ENCODE measurements at places on chromosomes 1 and 21.

DNA sequence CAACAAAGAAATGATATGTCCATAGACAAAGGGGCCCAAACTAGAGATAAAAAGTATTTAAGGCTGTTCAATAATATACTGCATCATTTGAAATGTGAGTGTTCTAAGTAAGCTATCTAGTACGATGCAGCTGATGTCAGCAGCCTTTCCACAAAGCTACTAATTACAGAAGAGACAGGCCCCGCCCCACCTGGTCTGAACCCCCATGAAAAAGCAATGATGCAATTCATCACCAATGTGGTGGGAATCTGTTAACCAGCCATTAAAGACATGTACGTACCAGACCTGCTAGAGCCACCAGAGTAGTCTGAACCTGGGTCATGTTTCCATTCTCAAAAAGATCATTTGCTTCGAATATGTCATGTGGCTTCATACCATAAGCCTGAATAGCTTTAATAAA, 25.1 kb downstream of the CNN3 start:
- no peak for DNase-seq

DNA sequence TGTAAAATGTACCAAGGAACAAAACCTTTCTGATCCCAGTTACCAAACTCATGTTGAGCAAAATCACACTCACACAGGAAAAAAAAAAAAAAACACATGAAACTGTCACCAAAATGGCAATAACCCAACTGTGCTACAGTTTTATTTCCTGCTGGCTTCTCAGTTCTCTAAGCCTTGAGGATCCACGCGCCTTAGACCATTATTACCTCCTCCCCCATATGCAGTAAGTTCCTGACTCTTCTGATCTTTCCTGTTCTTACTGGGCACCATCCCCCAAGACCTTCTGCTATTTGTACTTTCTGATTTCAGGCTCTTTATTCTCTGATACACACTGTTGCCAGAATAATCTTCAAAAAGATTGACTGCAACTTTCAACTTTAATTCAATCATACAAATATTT, 79.6 kb downstream of the SLC45A1 start:
- no peak for DNase-seq

DNA sequence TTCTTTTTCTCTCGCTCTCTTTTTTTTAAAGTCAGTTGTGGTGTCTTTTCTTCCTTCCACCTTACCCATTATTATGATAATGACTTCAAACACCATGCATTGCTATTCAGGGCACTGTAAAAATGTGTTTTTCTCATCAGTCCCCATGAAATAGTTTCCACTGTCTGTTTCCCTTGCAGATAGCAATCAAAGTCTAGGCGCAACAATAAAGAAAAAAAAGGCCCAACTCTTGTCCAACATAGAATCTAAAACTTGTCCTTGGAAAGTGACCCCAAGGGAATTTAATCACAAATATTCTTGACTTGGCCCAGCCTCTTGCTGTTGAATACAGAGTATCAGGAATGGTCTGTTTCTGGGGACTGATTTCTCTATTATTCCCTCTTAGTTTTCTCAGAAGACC, 382.5 kb downstream of the PLPP3 start:
- DNase-seq, result no peak

- DNase-seq, result no peak
These were observed 40.8 kb downstream of the SLC37A1 start for GRCh38 chr21:42554251-42554961.

- no peak for DNase-seq
These were observed 107.5 kb downstream of the ODF2L start for GRCh38 chr1:86288586-86289147.

DNA sequence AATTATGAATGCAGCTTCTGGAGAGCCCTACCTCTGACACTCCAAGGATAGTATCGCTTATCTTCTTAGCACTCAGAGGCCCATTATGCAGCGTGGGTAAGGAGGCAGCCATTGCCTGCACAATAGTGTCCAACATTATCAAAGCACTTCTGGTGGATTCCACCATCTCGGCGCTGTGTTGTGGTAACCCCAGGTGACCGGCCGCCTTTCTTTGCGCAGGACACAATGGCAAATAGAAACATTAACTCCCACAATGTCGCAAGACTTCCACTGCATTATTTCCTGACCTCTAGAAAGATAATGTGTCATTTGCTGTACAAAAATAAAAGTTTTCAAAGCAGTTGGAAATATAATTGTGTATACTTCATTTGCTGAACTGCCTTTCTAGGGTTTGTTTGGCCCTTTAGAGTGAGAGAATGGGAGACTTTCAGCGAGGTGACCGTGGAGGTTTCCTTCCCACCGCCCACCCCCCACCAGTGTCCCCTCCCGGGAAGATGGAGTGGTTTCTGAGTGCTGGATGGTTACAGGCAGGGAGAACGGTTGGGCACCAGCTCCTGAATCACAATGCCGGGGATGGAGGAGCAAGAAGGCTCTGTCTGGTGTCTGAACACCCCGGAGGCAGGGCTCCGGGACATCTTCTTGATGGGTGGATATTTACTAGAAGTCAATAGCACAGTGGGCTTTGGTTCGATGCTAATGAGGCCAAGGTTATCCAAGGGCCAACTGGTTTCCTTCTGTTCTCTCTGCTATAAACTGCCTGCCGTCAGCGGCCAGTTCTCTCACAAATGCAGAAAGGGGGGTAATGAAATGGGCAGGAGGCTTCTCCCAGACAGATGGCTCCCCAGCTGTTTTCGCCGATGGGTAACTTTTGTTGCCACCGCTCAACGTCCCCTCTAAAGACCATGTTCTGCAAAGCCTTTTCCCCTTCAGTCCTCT, 215.4 kb upstream of the PROX1 start:
- no peak for DNase-seq

GRCh38 chr1:54331091-54331772, 75.0 kb downstream of the SSBP3 start:
- DNase-seq, result no peak

GRCh38 chr1:77310924-77311323, 29.1 kb downstream of the AK5 start:
- DNase-seq, result no peak

DNA sequence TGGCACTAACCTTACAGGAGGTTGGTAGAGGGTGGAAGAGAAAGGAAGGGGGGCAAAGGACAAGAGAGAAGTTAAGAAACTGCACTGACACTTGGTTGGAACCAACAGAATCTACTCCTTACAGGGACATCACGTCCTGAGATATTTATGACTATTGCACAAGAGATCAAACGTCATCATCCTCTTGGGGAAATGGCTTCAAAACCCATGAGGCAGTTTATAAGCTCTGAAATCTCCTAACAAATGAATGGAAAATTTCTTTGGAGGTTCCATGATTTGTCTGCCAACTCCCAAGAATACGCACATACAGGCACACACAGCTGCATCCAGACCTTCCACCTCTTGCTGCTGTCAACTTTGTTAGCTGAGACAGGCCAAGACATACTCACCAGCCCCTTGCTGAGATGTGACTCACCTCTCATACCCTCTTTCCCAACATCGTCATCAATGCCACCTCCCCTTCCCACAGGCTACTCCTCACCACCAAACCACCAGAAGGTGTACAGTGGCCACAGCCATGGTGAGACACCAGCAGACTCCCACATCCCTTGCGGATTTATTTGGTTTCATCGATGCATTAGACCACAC, 135.5 kb downstream of the SETD4 start:
- no peak for DNase-seq

GRCh38 chr1:173285048-173285447, 77.9 kb upstream of the TNFSF4 start:
- no peak for DNase-seq

- no peak for DNase-seq
These were observed 9.0 kb upstream of the COL8A2 start for GRCh38 chr1:36134031-36134430.

Measured in NCI-H748 treated with DMSO at 0.1 percent for 48 hours (cell line).